Activated effector memory CD4-positive, alpha-beta T cell treated with anti-CD3 and anti-CD28 coated beads, Interleukin-2, amount 50 U/mL, for 16 hours (primary cell): ENCODE measurements at places on chromosomes 3 and 15.
A peak's percentile ranks its signal among the peaks of the same experiment; 100 is the strongest.

GRCh38 chr3:170761103-170761502, 108.9 kb downstream of the RPL22L1 start:
- no peak for DNase-seq

DNA sequence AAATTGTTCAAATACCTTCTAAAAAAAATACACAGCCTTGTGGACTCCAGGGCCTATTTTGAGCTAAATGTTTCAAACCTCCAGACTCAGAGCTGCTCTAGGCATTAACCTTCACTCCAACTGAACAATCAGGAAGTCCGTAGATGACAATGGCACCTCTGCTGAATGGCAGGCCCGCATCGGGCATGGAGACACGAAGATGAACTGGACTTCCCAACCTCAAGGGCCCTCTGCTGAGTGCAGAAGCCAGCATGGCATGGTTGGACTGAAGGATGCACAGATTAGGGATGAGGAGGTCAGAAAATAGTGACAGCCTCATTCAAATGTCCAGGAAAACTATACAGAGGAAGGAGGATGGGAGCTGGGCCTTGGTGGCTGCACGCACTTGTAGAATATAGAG, 2.2 kb downstream of the FAM174B start:
- DNase-seq = no peak

GRCh38 chr3:126468028-126468891, 7.4 kb downstream of the ZXDC start:
- DNase-seq = peak; percentile 53

DNA sequence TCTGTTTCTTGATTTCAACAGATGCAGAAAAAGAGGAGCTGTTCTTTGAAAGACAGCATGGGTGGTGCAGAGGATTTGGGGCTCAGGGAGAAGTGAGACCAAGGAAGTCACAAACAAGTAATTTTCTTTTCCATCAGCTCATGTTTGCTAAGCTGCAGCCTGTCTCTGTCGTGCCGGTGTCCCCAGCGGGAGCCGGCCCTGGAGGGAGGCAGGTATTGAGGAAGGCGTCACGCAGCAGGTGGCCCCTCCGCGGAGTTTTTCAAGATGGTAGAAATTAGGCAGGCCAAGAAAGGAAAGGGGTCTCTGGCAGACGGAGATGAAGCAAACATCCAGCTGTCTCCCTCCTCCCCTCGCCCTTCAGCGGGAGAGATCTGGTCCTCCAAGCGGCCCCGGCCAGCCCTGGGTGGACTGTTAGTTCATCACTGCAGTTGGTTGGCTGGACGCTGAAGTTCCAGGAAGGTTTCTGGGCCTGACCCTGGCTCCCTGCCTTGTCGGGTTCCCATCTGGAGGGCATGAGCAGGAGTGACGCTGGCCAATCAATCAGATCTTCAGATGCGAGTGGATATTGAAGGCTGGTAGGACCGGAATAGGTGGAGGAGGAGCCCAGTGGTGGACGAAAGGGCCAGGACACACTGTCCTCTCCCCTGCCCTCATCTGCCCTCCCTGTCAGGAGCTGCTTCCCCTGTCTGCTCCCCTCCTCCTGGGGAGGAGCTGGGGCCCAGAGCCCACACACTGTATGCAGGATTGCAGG, 27.7 kb upstream of the MUC4 start:
- DNase-seq = no peak

- DNase-seq = no peak
Observed at GRCh38 chr3:12707449-12707848, 43.5 kb upstream of the RAF1 start.

- DNase-seq = no peak
Observed at GRCh38 chr15:51866751-51867150, 37.3 kb downstream of the TMOD3 start.

- no peak for DNase-seq
Observed at GRCh38 chr3:13506680-13507079, 26.6 kb downstream of the HDAC11 start.

- no peak for DNase-seq
Observed at GRCh38 chr15:74006774-74007639, 12.5 kb downstream of the PML start.

DNA sequence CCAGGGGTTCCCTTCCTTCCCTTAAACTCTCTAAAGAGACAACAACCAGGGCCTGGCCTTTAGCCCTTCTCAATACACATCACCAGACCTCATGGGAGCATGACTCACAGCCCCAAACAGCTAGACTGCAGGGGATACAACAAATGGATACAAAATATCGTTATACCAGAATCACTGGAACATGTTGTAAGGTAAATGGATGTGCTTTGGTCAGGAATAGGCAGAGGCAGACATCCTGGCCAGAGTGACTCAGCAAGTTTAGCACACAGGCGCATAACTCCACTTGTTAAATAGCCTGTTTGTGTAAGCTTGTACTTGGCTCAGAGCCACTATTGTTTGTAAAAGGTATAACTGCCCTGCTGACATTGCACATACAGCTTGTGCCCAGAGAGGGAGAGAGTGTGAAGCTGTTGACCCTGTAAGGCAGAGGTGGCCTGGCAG, 18.3 kb downstream of the TMED3 start:
- DNase-seq = no peak

GRCh38 chr3:184873141-184873540, 61.2 kb downstream of the VPS8 start:
- DNase-seq = no peak

GRCh38 chr3:160935413-160936095, 169.6 kb downstream of the B3GALNT1 start:
- DNase-seq = no peak

DNA sequence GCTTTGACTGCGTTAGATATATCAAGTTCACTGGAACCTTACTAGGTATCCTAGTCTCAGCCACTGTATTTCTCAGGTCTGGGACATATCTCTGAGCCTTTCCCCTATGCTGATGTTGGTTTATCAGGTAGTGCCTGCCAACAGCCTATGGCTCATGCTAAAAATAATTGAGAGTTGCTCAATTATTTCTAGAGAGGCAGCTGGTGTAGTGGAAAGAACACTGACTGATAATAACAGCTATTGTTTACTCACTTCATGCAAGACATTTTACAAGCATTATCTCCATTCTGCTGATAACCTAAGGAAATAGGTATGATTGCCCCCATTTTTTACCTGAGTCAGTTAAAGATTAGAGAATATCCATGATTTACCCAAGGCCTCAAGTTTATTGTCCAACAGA, 231.4 kb downstream of the LRRN1 start:
- no peak for DNase-seq

DNA sequence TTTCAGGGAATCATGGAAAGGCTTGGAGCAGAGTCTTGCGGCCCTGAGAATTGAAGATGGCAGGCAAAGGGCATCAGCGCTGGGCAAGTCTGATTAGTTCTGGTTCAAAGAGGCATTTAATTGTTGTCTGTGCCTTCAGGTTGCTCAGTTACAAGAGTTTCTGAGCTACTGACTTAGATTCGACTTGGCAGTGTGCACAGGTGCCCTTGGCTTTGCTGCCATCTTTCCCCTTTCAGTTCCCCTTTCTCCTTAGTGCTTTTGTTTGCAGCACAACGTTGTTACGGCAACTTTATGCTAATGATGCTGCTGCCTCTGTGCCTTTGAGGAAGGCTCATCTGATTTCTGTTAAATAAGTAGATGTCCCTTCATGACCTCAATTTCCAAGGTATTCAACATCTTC, 12.5 kb downstream of the P2RY14 start:
- no peak for DNase-seq

DNA sequence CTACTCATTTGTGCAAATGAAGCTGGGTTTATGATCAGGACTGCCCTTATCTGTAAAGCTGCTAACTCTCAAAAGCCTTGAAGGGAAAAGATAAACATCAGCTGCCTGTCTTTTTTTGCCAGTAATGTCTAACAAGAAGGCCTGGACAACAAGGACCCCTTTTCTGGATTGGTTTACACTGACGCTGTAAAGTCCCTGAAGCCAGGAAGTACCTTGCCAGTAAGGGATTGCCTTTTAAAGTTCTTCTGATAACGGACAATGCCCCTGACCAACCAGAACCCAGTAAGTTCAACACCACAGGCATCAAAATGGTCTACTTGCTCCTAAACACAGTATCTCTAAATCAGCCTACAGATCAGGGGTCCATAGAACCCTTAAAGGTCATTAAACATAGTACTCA, 178.0 kb downstream of the PCCB start:
- no peak for DNase-seq

DNA sequence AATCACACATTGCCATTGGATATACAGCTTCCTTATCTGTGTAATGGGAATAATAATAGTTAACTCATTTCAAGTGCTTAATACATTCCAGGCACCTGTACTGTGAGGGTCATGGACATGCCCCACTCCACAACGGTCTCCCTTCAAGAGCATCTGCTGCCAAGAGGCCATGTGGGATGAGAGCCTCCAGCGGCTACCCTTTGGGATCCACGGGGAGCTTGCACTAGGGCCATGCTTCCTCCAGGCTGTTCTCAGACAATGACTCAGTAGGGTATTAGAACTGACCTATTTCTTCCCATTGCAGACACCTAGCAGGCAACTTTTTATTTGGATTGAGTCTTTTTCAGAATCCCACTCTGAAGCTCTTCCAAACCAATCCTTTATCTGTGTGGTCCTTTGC, 1078.9 kb downstream of the TUSC7 start:
- no peak for DNase-seq

DNA sequence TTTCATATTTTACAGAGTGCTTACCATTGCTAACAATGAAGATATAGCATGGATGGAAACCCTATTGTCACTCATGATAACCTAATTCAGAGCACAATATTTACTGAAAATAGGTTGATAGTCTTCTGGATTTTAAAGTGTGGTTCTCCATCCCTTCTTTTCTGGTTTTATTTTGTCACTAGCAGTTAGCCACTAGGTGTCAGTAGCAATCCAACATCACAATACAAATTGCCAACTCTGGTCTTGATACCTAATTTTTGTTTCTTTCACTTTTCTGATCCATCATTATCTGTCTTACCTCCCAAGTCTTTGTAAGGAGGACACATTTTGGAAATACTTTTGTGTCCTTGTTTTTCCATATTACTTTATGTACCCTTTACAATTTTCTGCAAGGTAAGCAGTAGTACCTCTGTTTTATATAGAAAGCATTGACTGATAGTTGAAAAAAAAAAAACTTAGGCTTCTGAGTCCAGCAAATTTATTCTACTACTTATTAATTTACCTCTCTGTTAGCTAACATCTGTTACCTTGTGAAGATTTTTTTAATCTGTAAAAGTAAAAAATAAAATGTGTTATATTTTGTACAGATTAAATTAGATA, 28.3 kb upstream of the CRYBG3 start:
- no peak for DNase-seq

DNA sequence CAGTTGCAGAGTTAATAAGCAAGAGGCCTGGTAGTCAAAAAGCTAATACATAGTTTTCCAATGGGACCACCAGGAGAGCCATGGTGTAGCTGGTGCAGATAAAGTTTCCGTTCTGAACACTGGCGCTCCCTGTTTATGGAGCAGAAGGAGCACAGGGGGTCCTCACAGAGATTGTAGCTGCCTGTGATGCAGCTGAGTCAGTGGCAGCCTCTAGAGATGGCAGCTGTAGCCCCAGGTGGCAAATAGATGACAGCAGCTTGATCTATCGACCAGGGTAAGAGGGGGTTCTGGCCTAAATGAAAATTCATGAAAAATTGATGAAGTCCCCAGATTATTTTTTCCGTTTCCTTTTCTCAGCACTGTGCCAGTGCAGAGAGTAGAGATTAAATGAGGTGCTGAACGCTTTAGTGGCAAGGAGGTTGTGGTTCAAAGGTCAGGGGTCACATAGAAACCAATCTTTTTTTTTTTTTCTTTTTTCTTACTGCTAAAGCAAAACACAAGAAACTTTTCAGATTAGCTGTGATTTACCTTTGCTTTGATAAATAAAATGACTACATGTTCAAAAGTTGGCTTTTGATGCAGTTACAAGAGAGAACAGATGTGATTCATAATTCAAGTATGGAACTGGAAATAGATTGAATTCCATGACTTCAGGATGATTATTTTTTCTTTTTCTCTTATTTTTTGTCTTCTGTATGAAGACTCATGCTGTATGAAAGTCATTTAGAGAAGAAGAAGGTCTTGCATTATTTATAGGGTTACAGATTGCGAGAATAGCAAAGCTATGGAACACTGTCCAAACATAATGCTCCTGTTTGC, 63.3 kb downstream of the ROBO2 start:
- no peak for DNase-seq

- DNase-seq = no peak
Observed at GRCh38 chr3:72426618-72427397, 421.4 kb downstream of the SHQ1 start.

- no peak for DNase-seq
Observed at GRCh38 chr3:160052385-160053047, 63.9 kb downstream of the IL12A start.

- no peak for DNase-seq
Observed at GRCh38 chr3:62371720-62372591, 1.4 kb downstream of the FEZF2 start.
